ENCODE measurements at places on chromosomes 5 and 9. TPM values are rescaled to one million over a fixed set of nuclear protein-coding genes. Genes with fewer than 3 reads are reported as not detected.

Gene IL5
- not detected for polyA plus RNA-seq

Gene FAM81B
- polyA plus RNA-seq: 5.5 TPM

Gene PGM5
- 45.8 TPM for polyA plus RNA-seq

Gene NXNL2
- 2.9 TPM for polyA plus RNA-seq

Gene PDE6A
- 0.09 TPM for polyA plus RNA-seq

Gene FYB1
- polyA plus RNA-seq: 4.3 TPM

Gene SLCO4C1
- 19.2 TPM for polyA plus RNA-seq

Gene ODF2
- 40.5 TPM for polyA plus RNA-seq

Gene LEAP2
- polyA plus RNA-seq: 3.2 TPM

Gene KIF4B
- polyA plus RNA-seq: 0.28 TPM

Gene OR4F3
- not detected for polyA plus RNA-seq

Gene HTR4
- polyA plus RNA-seq: 0.15 TPM

Gene OGN
- polyA plus RNA-seq: 82.7 TPM

Gene GPR151
- not detected for polyA plus RNA-seq

Gene CCDC171
- 6.2 TPM for polyA plus RNA-seq

Gene RAPGEF6
- polyA plus RNA-seq: 14.1 TPM

Gene TEX48
- not detected for polyA plus RNA-seq

Gene ECM2
- 23.6 TPM for polyA plus RNA-seq

Gene TRIP13
- 15.5 TPM for polyA plus RNA-seq

Gene SLC31A2
- 2.6 TPM for polyA plus RNA-seq

Gene SLC4A9
- polyA plus RNA-seq: 19.5 TPM

Gene GPR150
- polyA plus RNA-seq: not detected

Gene SLC36A3
- polyA plus RNA-seq: not detected

Gene PCDHGC4
- 3.2 TPM for polyA plus RNA-seq

Gene DMRTA1
- 1.1 TPM for polyA plus RNA-seq

Gene NEUROG1
- polyA plus RNA-seq: not detected

Gene IFNA21
- not detected for polyA plus RNA-seq

Gene ZDHHC21
- polyA plus RNA-seq: 17.3 TPM

Gene WWC1
- polyA plus RNA-seq: 93.0 TPM

Gene CRAT
- 44.2 TPM for polyA plus RNA-seq

Gene TMEM8B
- polyA plus RNA-seq: 26.0 TPM

Gene EEIG1
- 36.3 TPM for polyA plus RNA-seq

Gene ZNF883
- 8.1 TPM for polyA plus RNA-seq

Gene UNC13B
- 27.0 TPM for polyA plus RNA-seq

Gene PDCD1LG2
- polyA plus RNA-seq: 0.09 TPM

Gene PTGER4
- polyA plus RNA-seq: 10.5 TPM

Gene FIBCD1
- 0.44 TPM for polyA plus RNA-seq

Gene IFNE
- polyA plus RNA-seq: not detected

Gene PCDHGB5
- 11.0 TPM for polyA plus RNA-seq

Gene SMC5
- polyA plus RNA-seq: 45.8 TPM

Gene COL27A1
- 33.2 TPM for polyA plus RNA-seq

Gene CDX1
- polyA plus RNA-seq: 0.80 TPM

Gene FBN2
- polyA plus RNA-seq: 118 TPM

Gene PHF24
- 0.24 TPM for polyA plus RNA-seq

Gene RNF180
- polyA plus RNA-seq: 9.2 TPM

Gene ANKRD31
- 0.53 TPM for polyA plus RNA-seq

Gene TAF11L11
- not detected for polyA plus RNA-seq

Data from right renal pelvis (tissue), 4 donors.